Ascending aorta (tissue), 2 donors: ENCODE measurements at places on chromosomes 4 and X.

- peak; percentile 86 for DNase-seq
Measured at GRCh38 chrX:47581731-47582647, at the start of gene TIMP1. TSS of gene TIMP1 (plus strand) at chrX:47582436. CDS start at chrX:47583416, 980 bp downstream.

DNA sequence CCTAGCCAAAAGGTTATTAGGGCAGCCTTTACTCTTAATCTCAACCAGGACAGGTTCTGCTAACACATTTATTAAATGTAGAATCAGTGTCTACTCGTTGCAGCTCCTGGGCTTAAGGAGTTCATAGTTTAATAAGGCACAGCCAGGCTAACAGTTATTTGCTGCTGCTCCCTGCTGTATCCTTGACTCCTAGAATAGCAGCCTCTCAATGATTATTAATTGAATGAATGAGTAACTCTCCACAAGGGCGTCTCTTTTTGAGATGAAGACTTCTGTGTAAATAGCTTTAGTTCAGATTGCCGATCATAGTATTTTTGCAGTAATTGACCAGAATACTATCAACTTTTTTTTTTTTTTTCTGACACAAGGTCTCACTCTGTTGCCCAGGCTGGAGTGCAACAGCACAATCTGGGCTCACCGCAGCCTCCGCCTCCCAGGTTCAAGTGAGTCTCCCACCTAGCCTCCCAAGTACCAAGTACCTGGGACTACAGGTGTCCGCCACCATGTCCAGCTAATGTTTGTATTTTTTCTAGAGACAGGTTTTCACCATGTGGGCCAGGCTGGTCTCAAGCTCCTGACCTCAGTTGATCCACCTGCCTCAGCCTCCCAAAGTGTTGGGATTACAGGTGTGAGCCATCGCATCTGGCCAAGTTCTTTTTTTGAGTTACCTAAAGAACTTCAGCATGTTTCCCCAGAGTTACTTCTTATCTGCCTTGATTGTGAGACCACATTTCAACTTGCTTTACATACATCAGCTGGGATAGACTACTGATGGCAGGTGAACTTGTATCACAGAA, 2.9 kb downstream of the UGDH start:
- no peak for DNase-seq

DNA sequence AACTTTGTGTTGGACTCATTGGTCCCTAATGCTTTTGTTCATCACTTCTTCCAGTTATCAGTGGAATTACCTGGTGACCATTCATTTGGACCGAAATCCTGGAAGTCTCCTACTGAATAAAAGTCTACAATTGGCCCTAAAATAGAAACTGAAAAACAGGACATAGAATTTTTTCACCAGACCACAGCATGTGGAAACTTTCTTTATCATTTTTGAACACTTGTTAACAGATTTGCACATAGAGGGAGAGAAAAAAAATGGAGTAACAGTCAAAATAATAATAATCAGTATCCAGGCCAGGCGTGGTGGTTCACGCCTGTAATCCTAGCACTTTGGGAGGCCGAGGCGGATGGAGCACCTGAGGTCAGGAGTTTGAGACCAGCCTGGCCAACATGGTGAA, 7.1 kb downstream of the EPGN start:
- no peak for DNase-seq

DNA sequence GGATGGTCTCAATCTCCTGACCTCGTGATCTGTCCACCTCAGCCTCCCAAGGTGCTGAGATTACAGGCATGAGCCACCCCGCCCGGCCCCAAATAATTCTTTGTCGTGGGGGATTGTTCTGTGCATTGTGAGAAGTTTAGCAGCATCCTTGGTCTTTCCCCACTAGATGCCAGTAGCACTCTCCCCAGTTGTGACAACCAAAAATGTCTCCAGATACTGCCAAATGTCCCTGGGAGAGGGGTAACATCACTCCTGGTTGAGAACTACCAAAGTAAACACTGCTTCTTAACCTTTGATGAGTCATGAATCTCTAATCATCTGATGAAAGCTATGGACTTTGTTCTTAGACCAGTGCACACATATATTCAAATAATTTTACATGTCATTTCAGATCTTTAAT, 90.7 kb upstream of the BRS3 start:
- no peak for DNase-seq

GRCh38 chr4:53730031-53730805, 138.9 kb upstream of the LNX1 start:
- no peak for DNase-seq

DNA sequence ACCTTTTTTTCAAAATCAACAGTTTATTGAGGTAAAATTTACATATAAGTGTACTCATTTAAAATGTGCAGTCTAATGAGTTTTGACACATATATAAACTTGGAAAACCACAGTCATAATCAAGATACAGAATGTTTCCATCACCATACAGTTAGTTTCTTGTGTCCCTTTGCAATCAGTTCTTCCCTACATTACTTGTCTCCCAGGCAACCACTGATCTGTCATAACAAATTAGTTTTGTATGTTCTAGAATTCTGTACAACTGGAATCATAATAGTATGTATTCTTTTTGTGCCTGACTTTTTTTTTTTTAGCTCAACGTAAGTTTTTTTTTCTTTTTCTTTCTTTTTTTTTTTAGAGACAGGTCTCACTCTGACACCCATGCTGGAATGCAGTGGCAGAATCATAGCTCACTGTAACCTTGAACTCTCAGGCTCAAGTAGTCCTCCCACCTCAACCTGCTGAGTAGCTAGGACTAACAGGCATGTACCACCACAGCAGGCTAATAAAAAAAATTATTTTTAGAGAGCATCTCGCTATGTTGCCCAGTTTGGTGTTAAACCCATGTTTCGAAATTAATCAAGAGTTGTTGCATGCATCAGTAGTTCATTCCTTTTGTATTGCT, 26.9 kb downstream of the ARFIP1 start:
- DNase-seq, result no peak
